Skin of body (tissue), 3 donors: ENCODE measurements at places on chromosomes 11 and 22.

DNA sequence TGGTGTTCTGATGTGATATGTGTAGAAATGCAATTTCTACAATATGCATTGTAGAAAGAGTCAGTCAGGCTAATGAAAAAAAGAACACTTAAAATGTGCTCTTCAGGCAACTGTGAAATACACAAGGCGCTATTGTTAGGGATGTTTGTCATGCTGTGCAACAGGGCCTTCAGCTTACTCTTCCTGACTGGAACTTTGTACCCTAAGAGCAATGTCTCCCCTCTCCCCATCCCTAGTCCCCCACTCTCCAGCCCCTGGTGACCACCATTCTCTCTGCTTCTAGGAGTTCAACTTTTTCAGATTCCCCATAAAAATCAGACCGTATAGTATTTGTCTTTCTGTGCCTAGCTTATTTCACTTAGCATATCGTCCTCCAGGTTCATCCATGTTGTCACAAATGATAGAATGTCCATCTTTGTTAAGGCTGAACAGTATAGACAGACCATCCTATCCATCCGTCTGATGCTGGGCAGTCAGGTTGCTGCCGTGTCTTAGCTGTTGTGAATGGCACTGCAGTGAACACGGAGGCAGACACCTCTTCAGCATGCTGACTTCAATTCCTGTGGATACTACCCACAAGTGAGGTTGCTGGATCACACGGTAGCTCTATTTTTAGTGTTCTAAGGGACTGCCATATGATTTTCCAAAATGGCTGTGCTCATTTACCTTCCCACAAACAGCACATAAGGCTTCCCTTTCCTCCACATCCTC lies 10.7 kb downstream of the NDUFV1 start:
- no peak for DNase-seq

DNA sequence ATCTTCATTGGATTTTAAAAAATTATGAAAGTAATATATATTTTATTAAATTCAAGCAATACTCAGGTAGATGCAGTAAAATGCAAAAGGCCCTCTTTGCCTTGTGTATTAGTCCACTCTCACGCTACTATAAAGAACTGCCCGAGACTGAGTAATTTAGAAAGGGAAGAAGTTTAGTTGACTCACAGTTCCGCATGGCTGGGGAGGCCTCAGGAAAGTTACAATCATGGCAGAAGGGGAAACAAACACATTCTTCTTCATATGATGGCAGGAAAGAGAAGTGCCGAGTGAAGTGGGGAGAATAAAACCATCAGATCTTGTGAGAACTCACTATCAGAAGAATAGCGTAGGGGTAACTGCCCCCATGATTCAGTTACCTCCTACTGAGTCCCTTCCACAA lies 130.8 kb downstream of the HIPK3 start:
- no peak for DNase-seq

GRCh38 chr11:84740050-84740449 lies 887.1 kb downstream of the DLG2 start:
- DNase-seq, result no peak

- DNase-seq, result no peak
These were observed 49.4 kb upstream of the ADA2 start for GRCh38 chr22:17268501-17269223.

DNA sequence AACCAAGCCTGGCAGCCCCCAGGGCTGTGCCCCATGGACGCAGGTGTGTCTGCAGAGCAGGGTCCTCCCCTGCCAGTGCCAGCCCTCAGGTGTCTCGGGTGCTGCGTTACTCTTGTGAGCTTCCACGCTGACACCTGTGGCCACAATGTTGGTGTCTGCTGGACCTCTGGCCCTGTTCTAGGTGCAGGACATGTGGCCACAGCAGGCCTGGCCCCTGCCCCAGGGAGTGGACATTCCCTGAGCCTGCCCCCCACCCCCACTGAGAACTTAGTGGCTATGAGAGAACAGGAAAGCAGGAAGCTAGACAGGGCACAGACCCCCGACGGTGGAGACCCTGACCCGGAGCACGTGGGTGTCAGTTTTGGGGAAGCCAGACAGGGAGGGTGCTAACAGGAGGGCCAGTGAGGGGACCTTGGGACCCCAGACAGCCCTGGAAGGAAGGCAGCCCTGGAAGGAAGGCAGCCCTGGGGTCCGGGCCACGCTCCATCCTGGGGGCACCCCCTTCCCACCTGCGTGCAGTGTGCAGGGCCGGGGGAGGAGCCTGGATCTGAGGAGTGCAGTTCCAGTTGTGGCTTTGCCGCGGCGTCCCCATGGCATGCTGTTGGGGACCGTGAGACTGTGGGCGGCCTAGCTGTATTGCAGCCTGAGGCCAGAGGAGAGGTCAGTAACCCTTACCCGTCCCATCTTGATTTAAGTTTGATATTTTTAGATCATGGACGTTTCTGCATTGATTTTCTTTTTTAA lies 43.9 kb upstream of the PPARA start:
- DNase-seq, result no peak

GRCh38 chr22:36365020-36365411 lies 22.8 kb downstream of the MYH9 start:
- no peak for DNase-seq

GRCh38 chr22:30435674-30436126 lies 10.1 kb downstream of the MTFP1 start:
- no peak for DNase-seq

GRCh38 chr22:45599836-45600577 lies 71.6 kb upstream of the ATXN10 start:
- no peak for DNase-seq

DNA sequence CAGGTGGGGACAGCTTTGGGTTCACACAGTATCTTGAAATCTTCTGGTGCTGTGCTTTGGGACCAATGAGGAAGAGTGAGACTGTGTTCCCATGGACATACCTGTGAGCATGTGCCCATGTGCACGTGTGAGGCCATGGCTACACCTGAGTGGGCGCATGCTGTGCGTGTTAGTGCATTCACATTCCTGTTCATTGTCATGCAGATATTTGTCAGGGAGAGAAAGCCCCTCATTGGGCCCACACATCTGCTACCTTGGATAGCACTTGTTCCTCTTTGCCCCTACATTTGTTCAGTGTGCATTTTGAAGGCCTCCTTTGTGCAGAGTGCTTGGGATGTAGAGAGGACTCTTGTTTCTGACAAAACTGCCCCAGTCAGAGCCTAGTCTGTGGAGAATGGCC lies 154.3 kb upstream of the E2F8 start:
- DNase-seq, result no peak

GRCh38 chr11:69811431-69811830 lies 7.8 kb downstream of the FGF3 start:
- DNase-seq, result no peak

- DNase-seq, result no peak
These were observed 7.2 kb downstream of the UPK3A start for GRCh38 chr22:45291931-45292290.

DNA sequence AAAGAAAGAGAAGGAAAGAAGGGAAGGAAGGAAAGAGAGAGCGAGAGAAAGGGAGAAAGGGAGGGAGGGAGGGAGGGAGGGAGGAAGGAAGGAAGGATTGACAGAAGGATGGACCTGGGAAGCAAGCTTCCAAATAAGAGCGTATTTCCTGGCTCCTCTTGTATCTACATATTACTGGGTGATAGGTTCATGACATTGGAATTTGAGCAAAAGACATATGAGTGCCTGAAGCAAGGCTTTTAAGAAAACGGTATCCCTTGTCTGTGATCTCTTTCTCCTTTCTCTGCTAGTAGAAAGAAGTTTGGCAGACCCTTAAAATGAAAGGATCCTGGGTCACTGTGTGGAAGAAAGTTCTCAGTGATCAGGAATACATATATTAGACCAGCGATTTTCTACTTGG lies 932.2 kb upstream of the CCDC90B start:
- no peak for DNase-seq

DNA sequence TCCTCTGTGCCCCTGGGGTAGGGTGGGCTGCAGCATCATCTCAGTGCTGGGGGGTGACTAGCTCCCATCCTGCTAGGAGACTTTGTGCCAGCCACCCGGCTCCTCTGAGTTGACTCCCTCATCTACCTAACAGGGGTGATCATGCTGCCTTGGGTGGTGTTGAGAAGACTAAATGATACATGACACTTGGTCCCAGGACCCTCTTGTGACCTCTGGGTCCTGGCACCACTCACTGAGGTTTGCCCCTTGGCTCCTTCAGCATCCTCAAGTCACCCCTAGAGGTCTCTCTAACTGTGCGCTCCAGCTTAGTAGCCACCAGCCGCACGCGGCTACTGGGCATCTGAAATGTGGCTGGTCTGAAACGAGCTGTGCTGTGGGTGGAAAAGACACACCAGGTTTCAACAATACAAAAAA lies 72.1 kb downstream of the LRRC32 start:
- DNase-seq, result peak; percentile 11

GRCh38 chr11:133957900-133958299 lies 1.1 kb upstream of the IGSF9B start:
- DNase-seq, result no peak

GRCh38 chr11:6598555-6598954 lies 4.9 kb downstream of the RRP8 start:
- DNase-seq, result no peak

DNA sequence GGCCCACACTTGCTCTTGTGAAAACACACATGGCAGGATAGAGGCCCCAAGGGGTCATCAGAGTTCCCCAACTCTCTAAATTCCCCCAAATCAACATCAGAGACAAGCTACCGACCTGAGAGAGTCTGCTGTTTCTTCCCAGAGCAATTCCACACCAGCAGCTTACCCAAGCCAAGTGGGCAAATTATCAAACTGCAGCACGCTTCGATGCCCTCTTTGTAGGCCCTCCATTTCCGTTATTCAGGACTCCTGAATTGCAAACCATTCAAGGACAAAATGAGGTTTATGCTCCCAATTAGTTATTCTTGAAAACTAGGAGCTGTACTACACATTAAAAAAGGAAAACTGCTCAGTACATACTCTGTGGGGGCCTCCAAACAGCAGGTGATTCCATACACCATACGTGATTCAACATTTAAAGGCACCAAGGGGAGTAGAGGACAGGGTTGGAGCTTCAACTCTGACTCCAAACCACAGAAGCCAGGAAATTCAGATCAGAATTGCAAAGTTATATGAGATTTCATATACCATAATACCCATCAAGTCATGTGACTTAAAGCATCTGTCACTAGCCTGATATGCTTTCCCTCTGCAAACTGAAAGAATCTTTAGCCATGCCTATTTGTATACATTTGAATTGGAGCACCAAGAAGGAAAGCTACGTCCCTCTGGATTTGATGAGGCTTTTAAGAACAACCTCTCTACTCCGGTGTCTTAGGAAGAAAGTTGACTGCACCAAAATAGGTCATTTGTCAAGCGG lies 234.8 kb downstream of the CADM1 start:
- no peak for DNase-seq
